ENCODE measurements at places on chromosomes 11 and 22.

DNA sequence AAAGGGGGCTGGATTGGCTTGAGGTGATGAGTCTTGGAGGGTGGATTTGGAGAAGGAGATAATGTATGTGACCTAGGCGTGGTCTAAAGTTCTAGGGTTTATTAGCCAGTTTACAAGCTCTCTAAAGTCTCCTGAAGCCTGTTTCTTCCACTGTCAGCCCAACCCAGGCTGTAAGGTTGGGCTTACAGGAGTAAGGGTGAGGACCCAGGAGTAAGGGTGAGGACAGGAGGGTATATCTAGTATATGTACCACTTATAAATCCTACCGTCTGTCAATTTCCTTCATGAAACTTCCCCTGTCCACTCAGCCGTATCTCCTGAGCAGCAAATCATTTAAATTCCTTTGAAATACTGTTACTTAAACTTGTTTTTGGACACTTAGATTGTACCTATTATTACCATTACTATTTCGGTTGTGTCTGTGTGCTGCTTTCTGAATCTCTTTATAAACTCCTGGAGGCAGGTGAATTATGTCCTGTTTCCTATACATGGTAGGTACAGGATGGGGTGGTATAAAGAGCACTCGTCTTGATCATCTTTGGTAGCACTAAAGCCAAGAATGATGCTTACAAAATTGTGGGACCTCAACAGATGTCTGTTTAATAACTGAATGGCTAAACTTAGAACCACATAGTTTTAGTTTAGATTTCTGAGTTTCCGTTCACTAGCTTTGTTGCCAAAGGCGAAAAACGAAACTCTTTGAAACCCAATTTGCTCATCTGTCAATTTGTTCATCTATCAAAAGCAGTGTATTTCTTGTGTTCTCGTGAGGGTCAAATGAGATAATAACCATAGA, 192.0 kb downstream of the GRIK4 start:
- DNase-seq: peak; percentile 54

DNA sequence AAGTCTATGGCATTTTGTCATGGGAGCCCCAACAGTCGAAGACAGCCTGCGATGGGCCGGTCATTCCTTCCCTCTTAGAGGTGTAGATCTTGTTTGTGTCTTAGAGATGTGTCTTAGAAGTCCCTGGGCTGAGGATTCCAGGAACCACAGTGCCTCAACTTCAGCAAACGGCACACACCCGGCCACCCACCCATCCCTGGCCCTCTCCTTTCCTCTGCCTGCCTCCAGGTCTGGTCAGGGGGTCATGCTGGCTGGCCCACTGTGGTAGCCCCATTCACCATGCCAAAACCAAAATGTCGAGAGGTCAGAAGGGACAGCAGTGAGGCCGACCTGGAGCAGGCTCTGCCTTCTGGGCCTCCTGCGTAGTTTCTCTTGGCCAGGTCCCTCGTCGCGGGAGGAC, 857.9 kb downstream of the TBC1D22A start:
- DNase-seq: no peak

- no peak for DNase-seq
These were observed 36.5 kb upstream of the CSNK1E start for GRCh38 chr22:38353701-38354100.

GRCh38 chr11:86287468-86287796, 14.6 kb upstream of the HIKESHI start:
- DNase-seq: no peak

DNA sequence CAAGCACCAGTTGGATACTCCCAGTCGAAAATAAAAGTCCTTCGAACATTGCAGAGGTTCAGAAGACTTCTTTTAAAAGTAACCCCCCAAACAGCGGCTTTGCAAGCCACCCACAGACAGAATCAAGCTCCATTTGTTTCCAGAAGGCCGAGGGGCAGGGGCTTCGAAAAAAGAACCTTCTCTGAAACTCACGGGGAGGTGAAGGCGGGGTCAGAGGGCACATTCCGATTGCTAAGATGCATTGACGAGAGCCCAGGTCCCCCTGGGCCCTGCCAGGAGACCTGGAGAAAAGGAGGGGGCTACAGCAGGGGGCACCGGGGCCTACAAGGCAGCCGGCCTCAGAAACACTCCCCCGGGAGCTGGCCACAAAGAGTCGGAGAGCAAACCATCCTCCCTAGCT, 306.8 kb downstream of the MN1 start:
- DNase-seq: no peak

GRCh38 chr11:79940974-79941735, 500.3 kb upstream of the TENM4 start:
- DNase-seq: no peak

DNA sequence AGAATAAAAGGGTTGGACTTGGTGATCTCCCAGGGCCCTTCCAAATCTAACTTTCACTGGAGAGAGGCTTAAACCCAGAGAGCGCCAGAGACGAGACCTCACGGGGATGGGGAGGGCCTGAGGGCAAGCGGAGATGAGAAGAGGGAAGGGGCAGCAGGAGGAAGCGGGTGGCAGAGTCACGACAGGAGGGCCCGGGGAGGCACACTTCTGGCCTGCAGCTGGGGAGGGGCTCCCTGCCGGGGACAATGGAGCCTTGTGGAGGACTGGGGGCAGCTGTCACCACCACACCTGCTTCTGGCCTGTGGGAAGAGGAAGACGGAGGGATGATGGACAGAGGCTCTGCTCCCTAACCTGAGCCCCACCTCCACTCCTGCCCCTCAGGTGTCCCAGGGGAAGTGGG, 40.2 kb downstream of the PDE2A start:
- DNase-seq: no peak

DNA sequence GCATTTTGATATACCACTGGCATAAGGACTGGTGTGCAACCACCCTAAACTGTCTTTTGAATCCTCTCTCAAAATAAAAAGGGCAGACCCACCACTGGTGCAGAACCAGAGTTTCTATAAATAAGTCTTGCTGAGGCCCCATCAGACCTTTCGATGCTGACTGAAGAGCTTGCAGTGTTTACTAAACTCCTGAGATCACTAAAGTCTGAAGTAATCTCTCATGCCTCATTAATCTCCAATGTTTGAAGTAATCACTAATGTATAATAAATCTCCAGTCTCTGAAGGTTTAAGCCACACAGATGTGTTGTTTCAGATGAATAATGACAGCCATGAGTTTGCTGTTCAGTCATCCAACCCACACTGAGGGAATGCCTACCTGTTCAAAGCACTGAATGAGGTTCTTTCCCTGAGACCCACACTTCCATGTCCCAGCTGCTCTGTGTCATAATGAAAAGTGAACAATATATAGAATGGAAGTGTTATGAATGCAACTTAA, 50.6 kb upstream of the DEUP1 start:
- DNase-seq: peak; percentile 43
